ENCODE measurements at places on chromosomes 16 and 17.

DNA sequence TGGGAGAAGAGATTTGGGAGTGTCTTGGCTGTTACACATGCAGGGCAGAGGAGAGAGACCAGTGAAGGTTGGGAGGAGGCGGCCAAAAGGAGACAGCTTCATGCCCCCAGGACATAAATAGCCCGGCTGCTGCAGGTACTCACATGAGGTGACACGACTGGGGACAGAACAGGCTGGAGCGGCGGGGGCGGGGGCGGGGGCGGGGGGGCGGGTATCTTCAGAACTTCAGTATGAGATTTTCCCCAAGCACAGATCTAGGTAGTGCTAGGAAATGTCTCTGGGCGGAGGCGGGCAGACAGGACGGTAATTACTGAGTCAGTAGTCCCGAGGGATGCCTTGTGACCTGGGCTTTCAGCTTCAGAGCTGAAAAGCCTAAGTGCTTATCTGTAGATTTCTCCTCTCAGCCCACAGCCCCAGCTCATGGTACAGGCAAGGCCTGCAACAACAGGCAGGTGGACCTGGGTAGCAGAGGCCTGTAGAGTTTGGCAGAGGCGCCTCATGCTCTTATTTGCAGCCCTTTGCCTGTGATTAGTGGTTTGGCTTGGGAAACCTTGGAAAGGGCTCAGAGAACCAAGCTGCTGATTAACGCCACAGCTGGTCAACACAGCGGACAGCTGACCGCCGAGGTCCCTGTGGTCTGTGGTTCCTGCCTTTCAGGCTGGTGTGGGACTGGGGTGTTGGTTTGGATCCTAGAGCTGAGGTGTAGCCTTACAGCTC, 24.5 kb downstream of the UNK start:
- no peak for DNase-seq

DNA sequence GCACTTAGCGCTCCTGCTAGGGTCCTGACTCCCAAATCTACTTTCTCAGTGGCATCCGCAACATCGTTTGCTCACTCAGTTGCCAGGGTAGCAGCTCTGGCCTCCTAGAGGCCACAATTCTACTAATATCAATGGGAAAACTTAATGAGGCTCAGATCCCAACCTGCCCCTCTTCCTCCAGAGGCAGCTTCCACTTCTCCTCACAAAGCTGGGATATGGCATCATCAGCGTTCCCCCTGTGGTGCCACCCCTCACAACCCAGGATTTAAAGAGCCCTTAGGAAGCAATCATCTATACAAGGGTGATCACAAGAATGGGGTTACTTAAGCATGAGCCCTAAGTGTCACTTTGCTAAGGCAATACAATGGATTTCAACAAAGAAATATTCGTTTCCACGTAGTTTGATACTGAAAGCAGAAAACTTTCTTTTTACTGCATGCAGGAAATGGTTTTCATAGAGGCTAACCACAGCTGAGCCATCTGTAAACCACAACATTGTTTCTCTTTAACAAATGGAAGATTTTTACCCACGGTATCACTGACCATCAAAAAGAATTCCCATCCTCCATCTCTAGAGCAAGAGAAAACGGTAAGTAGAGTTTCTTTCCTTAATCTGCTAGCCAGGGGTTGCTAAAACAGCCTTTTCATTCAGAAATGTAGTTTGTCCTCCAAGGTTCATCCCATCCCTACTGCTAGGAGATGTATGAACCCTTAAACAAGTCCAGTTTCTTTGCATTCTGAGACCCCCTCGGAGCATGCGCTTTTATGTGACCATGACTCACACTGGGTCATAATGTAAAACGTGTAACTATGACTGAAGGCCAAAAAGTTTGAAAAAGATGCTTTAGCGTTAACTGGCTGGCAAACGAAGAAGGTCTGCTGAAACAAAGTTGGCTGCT, 68.3 kb upstream of the BCAR1 start:
- DNase-seq, result peak; percentile 31

- DNase-seq, result no peak
Measured at GRCh38 chr16:19242987-19243575, 42.5 kb upstream of the CLEC19A start.

DNA sequence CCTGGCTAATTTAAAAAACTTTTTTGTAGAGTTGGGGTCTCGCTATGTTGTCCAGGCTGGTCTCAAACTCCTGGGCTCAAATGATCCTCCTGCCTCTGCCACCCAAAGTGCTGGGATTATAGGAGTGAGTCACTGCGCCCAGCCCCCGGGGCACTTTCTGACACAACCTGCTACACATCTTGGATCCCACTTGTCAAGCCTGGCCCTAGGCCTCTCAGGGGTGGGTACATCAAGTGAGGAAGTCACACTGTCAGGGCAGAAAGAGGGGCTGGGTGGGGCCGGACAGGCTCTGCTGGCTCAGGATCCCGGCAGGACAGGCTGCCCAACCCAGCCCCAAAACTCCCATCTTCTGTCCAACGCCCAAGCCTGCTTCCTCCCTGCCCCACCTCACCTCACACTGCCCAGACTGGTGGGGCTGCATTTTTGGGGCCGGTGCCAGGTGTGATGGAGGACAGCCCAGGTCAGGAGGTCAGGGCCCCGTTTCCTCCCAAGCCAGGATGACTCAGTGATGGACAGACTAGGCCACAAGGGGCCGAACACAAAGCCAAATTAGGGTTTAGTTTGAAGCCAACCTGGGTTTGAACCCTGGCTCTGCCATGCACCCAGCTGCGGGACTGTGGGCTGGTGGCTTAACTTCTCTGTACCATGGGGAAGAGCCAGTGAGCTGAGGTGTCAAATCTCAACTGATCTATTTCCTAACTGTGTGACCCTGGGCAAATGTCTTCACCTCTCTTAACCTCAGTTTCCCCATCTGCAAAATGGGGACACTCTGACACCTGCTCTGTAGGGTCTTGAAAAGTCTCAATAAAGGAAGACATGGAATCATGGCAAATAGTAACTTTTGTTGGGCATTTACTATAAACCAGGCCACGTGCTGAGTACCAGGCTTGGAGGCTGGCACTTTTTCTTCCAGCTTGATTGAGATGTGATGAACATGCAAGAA, 8.9 kb upstream of the PPL start:
- no peak for DNase-seq

DNA sequence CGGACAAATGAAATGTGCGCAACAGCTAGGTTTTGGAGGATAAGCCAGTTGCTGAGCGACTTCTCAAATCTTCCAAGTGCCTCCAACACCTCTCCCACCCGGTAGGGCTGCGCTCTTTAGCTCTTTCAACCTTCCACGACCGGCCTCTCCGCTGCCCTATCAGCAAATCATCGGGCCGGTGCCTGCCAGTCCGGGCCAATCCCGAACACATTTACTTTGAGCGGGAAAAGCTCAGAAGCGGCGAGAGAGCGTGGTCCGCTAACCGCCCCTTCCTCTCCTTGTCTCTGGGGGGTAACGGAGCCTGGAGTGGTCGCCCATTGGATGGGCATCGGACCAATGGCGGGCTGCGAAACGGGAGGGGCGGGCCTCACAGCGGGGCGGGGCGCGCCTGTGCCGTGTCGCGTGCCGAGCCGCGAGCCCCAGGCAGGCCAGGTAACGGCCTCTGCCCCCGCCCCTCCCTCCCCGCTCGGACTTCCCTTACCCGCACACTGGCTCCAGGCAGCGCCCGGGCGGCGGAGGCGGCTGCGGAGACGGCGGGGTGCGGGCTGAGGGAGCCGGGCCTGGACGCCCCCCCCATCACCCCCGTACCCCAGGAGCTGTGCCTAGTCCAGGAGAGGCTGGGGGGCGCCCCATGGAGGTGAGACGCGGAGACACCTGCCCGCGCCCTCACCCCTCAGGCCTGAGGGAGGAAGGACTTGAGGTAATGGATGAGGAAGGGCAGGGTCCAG, at the start of gene MEIOC:
TSS of gene MEIOC (plus strand) at position 486 of the 728 bp plus-strand sequence. CDS start at position 632, 146 bp downstream.
- DNase-seq, result peak; percentile 95

All from KBM-7 (cell line).